ENCODE measurements at places on chromosomes 5 and 9. TPM values are rescaled to one million over a fixed set of nuclear protein-coding genes. Genes with fewer than 3 reads are reported as not detected.

The MLLT3 gene
- total RNA-seq: 12.1 TPM

The TTC23L gene
- not detected for total RNA-seq

The OR5C1 gene
- not detected for total RNA-seq

The RGMB gene
- total RNA-seq: 201 TPM

The CORO2A gene
- total RNA-seq: 0.86 TPM

- no peaks in the 10 kb centered on the region for H3K36me3 ChIP-seq
- 0 out of 2 replicates have a peak, but pooled peaks cover 14% of the 10 kb centered on the region for H3K27me3 ChIP-seq
- no peak overlapping the region for H3K4me3 ChIP-seq
- H3K4me1 ChIP-seq: no peaks in the 10 kb centered on the region
- H3K27ac ChIP-seq: no peak overlapping the region
Observed at GRCh38 chr5:149740866-149741459, 10.9 kb downstream of the PPARGC1B start.

GRCh38 chr9:73264631-73265030 is 113.0 kb downstream of the ANXA1 start:
- no peak for DNase-seq
- H3K27ac ChIP-seq: no peak overlapping the region
- H3K4me3 ChIP-seq: no peak overlapping the region
- peaks cover 14% of the 10 kb centered on the region for H3K27me3 ChIP-seq
- no peaks in the 10 kb centered on the region for H3K36me3 ChIP-seq

GRCh38 chr5:92644266-92644886 is 936.6 kb downstream of the NR2F1-AS1 start:
- DNase-seq: no peak
- H3K27ac ChIP-seq: no peak overlapping the region
- peaks cover 12% of the 10 kb centered on the region for H3K4me1 ChIP-seq
- no peaks in the 10 kb centered on the region for H3K27me3 ChIP-seq
- no peaks in the 10 kb centered on the region for H3K36me3 ChIP-seq

DNA sequence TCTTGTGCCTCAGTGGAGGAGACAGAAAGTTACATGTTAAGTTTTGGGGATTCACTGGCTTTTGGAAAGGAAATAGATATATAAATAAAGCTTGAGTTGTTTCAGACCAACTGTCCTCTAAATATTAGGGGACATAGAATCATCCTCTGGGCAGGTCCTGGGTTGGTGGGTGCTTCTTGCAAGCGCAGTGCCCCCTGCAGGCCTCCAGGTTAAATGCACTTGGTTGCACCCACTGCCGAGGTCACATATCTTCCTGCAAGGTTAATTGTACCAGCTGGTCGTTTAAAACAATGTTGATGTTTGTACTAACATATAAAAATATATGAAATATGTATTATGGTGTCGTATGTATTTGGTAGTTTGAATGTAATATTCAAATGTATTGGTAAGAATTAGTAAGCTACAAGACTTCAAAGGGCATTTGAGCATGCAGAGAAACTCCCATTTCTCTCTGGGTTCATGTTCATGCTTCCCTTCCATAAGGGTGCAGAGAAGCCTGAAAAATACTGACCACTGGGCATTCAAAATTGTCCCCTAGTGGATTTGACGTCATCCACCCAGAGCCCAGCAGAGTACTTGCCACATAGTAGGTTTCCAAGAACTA is 87.0 kb downstream of the ZNF618 start:
- no peak overlapping the region for H3K4me3 ChIP-seq
- DNase-seq: peak; percentile 75
- H3K27me3 ChIP-seq: no peaks in the 10 kb centered on the region
- H3K4me1 ChIP-seq: peaks cover 7% of the 10 kb centered on the region

GRCh38 chr5:107477492-107477891 is 193.2 kb downstream of the EFNA5 start:
- no peaks in the 10 kb centered on the region for H3K4me1 ChIP-seq
- no peak overlapping the region for H3K27ac ChIP-seq
- H3K36me3 ChIP-seq: no peaks in the 10 kb centered on the region
- no peak for DNase-seq
- H3K4me3 ChIP-seq: no peak overlapping the region
- peaks cover 16% of the 10 kb centered on the region for H3K27me3 ChIP-seq

DNA sequence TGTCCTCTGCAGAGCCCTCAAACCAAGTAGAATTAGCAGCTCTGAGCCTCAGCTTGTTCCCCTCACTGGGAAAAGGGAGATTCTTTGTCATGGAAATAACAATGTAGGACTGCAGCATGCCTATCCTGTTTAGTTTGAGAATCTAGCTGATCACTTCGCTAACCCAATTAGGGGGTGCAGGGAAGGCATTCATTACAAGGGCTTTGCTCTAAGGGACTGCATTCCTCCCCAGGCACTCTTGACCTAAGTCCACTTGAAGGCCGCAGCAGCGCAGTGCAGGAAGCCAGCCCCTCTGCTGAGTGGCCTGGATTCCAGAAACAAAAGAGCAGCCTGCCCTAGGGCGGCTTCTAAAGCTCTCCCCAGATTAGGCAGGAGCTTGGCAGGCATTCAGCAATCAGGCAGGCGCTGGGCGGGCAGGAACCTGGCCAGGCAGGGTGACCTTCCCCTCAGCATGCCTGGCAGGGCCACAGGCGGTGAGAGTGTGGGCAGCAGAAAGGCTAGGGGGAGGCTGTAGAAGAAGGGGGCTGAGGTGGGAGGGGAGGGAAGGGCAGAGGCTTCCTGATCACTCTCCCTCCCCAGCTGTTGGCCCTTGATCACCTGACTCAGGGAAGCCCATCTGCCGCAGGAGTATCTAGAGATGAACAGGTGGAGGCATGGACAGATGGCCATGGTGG is 24.8 kb downstream of the CCNJL start:
- H3K4me3 ChIP-seq: no peak overlapping the region
- no peaks in the 10 kb centered on the region for H3K36me3 ChIP-seq
- H3K27me3 ChIP-seq: peaks cover 7% of the 10 kb centered on the region
- no peak overlapping the region for H3K27ac ChIP-seq
- no peak for DNase-seq
- H3K4me1 ChIP-seq: no peaks in the 10 kb centered on the region

GRCh38 chr9:117273612-117274011 is 141.2 kb downstream of the ASTN2 start:
- no peaks in the 10 kb centered on the region for H3K36me3 ChIP-seq
- no peaks in the 10 kb centered on the region for H3K4me1 ChIP-seq
- no peaks in the 10 kb centered on the region for H3K27me3 ChIP-seq
- H3K27ac ChIP-seq: no peak overlapping the region
- no peak overlapping the region for H3K4me3 ChIP-seq

DNA sequence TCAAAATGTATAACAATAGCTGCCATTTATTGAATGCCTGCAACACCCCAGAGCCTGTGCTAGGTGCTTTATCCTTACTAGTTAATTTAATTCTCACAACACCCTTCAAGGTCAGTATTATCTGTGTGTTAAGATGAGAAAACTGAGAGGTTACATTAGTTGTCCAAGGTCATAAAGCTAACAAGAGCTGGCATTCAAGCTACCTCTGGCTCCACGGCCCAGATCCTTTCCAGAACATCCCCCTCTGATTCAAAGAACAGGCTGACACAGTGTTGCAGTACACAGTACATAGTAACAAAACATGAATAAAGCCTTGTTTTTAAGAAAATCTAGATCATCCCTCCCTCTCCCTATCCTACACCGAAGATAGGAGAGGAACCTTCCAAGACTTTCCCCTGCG is 9.4 kb upstream of the FRMPD1 start:
- H3K27me3 ChIP-seq: peaks cover 39% of the 10 kb centered on the region
- H3K27ac ChIP-seq: no peak overlapping the region
- no peaks in the 10 kb centered on the region for H3K4me1 ChIP-seq
- DNase-seq: no peak
- H3K36me3 ChIP-seq: no peaks in the 10 kb centered on the region

DNA sequence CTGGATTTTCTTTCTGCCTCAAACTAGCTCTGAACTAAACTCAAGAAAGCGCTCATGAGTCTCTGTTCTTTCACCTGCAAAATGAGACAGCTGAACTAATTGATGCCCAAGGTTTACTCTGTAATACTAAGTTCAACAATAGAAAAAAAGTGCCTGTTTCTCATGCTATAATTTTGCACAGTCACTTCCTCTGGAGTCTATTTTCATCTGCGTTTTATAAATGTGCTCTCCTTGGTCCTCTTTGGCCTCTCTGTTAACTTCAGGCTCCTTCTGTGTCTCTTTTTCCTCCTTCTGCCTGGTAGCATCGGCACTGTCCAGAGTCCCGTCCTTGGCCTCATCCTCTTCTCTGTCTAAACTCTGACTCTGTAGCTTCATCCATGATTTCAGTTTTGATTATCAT is 311.9 kb upstream of the TLE4 start:
- no peak overlapping the region for H3K4me3 ChIP-seq
- no peak overlapping the region for H3K27ac ChIP-seq
- peaks cover 19% of the 10 kb centered on the region for H3K4me1 ChIP-seq
- no peaks in the 10 kb centered on the region for H3K36me3 ChIP-seq
- H3K27me3 ChIP-seq: peaks cover 4% of the 10 kb centered on the region
- DNase-seq: no peak

DNA sequence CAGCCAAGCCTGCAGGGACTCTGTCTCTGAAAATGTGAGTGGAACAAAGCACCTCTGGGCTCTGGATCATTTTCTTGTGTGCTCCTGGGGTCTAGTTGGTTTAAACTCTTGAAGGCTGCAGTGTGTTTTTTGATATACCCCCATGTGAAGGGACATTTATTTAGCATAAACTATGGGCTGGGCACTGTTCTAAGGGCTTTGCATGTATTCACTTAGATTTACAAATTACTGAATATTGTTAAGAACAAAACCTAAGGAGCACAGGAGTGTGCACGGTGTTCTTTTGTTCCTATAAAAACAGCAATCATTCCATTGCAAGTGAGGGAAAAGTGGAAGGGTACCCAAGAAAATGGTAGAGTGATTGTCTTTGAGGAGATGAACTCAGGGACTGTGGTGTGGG is 20.0 kb upstream of the CD180 start:
- no peaks in the 10 kb centered on the region for H3K36me3 ChIP-seq
- H3K4me1 ChIP-seq: peaks cover 5% of the 10 kb centered on the region
- H3K27ac ChIP-seq: no peak overlapping the region

GRCh38 chr5:84419742-84420141 is 35.1 kb upstream of the EDIL3 start:
- H3K27me3 ChIP-seq: no peaks in the 10 kb centered on the region
- DNase-seq: no peak
- H3K4me3 ChIP-seq: no peak overlapping the region

DNA sequence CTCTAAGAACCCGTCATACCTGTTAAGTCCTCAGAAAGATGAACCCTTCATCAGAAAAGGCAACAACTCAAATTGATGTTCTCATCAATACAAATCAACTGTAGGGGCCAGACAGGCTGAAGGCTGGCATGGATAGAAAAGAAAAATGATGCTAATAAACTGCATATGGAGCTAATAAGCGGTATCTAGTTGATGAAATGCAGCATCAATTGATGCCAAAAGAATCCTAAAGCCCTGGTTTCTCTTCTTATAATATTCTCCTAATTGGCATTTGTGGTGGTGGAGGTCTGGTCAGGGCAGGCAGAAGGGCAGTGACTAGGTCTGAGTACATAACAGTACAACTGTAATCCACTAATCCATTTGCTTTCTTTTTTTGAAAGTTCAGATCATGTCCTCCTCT is 322.5 kb downstream of the SPOCK1 start:
- no peaks in the 10 kb centered on the region for H3K36me3 ChIP-seq
- H3K4me3 ChIP-seq: no peak overlapping the region
- no peaks in the 10 kb centered on the region for H3K4me1 ChIP-seq
- no peaks in the 10 kb centered on the region for H3K27me3 ChIP-seq
